NCI-H460 (cell line): ENCODE measurements at places on chromosomes 13 and 19. TPM values are rescaled to one million over a fixed set of nuclear protein-coding genes. Genes with fewer than 3 reads are reported as not detected.

The SLC25A41 gene
- not detected in 2 replicates for total RNA-seq

The NAT14 gene
- total RNA-seq: 3.9 and 4.5 TPM in 2 replicates

The CFAP97D2 gene
- total RNA-seq: not detected in 2 replicates

The SPIB gene
- not detected in 2 replicates for total RNA-seq

The CD37 gene
- total RNA-seq: not detected in 2 replicates

The RNF17 gene
- not detected in 2 replicates for total RNA-seq

The MEIS3 gene
- total RNA-seq: 5.3 and 7.0 TPM in 2 replicates

The LCP1 gene
- 44.4 and 55.9 TPM in 2 replicates for total RNA-seq

DNA sequence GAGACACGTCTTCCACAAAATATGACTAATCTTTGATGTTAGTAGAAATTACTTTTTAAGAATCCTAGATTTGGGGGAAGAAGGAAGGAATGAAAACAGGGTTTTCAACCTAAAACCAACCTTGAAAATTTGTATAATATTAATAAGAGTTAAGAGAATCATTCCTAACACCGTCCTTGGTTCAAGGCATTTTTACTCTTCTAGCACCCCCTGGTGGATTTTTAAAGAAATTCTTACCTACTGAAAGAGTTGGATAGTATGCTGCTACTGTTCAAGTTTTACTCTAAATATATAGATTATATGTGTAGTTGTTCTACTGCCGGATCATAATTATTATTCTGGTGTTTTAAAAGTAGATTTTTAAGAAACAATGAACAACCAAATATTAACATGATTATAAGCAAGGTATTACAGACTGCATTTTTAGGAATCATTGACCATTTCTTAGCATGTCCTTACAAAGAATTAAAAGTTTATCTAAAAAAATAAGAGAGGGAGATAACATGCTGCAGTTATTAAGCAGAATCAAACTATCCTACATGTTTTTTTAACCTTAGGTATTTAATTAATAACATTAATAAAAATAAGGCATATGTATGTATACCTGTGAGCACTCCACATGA, 7.4 kb upstream of the SLITRK6 start:
- peak; percentile 47 for DNase-seq

- peak; percentile 38 for DNase-seq
Measured at GRCh38 chr13:20492641-20493040, 33.0 kb downstream of the CRYL1 start.

- no peak for DNase-seq
Measured at GRCh38 chr19:1028062-1028926, 1.9 kb downstream of the CNN2 start.

- DNase-seq: no peak
Measured at GRCh38 chr13:85655040-85655439, 144.2 kb downstream of the SLITRK6 start.

- DNase-seq: no peak
Measured at GRCh38 chr19:5632657-5633056, 9.8 kb downstream of the SAFB start.

GRCh38 chr19:56071151-56071550, 49.9 kb downstream of the ZNF787 start:
- no peak for DNase-seq

DNA sequence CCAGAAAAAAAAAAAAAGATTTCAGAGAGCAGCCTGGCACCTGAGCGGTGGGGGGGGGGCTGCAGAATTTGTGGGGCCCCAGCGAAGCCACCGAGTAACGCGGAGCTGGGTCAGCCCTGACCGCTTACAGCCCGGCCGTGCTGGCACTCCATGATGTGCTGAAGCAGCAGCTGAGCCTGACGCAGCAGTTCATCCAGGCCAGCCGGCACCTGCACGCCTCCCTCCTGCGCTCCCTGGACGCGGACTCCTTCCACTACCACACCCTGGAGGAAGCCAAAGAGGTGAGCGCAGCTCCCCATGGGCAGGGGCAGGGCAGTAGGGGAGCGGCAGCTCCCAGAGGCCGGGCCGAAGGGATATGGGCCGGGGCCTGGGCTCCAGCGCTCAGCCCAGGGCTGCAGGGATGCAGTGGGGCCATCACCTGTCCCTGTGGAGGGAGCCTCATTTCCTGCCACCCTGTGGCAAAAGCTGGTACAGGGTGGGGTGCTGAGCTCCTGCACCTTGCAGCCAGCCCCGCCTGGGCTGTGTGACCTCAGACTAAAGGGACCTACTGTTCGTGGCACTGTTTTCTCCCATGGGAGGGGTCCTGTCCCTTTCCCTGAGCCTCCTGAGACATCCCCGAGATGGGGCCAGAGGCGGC, 18.3 kb downstream of the C19orf44 start:
- DNase-seq: no peak

- no peak for DNase-seq
Measured at GRCh38 chr13:43669964-43670363, 116.8 kb downstream of the ENOX1 start.

GRCh38 chr19:2610637-2611482, 91.6 kb downstream of the GNG7 start:
- DNase-seq: peak; percentile 73

DNA sequence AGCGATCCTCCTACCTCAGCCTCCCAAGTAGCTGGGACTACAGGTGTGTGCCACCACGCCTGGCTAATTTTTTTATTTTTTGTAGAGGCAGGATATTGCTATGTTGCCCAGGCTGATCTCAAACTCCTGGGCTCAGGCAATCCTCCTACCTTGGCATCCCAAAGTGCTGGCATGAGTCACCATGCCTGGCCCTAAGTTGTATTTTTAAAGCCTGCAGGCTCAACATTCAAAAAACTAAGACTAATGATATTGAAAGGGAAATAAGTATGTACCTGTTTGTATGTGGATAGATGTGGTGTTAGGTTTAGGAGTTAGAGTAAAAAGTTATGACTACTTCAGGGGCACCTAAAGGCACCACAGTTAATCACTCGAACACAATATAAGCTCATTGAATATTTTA, 5.4 kb upstream of the IPO5 start:
- DNase-seq: no peak

GRCh38 chr13:92668157-92668556, 558.5 kb upstream of the GPC6 start:
- no peak for DNase-seq

DNA sequence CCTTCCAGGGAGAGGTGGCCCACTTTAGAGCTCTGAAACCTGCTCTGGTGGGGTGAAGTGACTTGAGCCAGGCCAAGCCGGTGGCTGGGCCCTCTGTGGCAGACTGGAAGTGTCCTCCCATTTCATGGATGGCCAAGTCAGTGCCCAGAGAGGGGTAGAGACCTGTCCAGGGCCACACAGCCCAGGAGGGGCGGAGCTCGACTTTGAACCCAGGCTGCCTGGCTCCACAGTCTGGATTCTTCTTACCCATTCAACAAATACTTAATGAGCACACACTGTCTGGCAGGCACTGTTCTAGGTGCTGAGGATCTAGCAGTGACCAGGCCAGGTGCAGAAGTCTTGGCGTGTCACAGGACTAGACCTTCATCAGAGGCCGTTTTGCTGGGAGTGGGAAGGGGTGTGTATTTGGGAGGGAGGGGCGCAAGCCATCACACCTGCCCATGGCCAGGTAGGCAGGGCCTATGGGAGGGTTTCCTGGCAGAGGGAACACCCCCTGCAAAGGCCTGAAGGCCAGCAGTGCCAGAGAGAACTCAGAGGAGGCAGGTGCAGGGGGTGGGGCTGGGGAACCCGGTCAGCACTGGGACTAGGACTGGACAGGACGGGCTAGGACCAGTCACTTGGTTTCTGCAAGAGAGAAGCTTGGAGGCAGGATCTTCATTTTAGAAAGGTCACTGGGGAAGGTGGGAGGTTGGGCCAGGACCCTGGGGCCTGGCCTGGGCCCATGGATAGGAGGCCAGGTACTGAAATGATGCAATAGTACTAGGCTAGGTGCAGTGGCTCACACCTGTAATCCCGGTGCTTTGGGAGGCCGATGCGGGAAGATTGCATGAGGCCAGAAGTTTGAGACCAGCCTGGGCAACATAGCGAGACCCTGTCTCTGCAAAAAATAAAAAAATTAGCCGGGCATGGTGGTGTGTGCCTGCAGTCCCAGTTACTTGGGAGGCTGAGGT, 31.8 kb downstream of the DNM2 start:
- DNase-seq: no peak

- no peak for DNase-seq
Measured at GRCh38 chr13:48159826-48160225, 64.9 kb upstream of the MED4 start.

- DNase-seq: no peak
Measured at GRCh38 chr19:3080286-3080685, 13.9 kb upstream of the GNA11 start.

DNA sequence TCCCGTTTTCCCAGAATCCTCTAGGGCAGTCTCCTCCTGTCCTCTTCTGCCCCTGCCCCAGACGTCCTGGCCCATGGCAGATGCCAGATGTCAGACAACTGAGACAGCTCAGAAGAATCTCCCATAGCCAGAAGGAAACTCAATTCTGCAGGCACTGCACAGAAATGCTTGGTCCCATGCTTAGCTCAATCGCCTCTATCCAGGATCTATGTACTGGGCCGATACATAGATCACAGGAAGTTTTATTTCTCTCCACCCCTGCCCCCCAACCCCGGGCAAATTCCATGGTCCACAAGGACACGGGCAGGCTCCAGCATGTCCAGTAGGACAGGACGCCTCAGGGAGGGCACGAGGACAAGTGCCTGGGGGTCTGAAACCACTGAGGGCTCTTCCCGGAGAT, 4.8 kb downstream of the MBD3 start:
- no peak for DNase-seq

DNA sequence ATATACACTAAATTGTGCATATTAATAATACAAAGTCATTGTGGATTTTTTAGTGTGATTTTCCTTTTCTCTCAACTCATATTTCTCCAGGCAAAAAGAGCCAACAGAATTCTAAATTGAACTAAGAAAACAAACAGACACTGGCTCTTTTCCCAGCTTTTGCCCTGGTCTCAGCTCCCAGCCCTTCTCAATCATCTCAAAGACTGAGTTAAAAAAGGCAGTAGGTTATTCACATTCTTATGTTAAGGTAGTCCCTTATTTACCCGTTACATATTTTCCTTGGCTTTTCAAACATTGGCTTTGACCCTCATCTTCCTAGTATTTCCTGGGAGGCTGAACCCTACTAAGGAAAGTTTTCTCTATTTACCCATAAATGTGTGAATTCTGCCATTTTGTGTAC, 753.6 kb downstream of the LIG4 start:
- peak; percentile 65 for DNase-seq

DNA sequence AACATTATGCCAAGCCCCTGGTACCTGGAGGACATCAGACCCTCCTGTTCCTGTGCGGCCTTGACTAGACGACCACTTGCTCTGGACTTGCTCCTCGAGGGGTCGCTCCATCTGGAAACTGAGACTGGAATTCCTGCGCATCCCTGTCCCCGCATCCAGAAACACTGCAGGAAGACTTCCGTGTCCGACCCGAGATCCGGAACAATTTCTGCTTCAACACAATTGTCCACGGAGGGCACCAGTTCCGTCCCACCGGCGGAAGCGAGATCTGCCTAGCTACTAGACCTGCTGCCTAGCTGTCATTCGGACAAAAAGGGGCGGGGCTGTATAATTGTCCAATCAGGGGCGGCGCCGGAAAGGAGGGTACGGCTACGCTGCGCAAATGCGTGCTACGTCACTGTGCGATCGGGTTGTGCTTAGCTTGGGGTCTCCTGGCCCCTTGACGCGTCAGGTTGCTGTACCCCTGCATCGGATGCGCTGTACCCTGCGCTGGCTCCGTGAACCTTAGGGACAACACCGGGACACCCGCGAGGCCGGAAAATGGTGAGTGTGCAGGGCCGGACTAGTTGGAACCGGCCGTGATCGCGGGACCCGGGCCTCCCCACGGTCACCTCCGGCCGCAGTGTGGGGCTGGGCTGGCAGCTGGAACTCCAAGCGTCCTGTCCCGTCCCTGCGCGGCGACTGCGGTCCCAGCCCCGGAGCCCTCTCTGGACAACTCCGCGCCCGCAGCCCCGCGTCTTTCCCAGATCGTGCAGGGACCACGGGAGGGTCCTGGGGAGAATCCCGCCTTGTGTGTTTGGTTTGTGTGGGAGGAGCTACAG, at the start of the genes ZNF490 and ZNF791:
ZNF490 (minus strand) TSS at position 274 of the 821 bp plus-strand sequence; CDS start at position 141, 133 bp downstream.
ZNF791 (plus strand) TSS at position 381 of the 821 bp plus-strand sequence; CDS start at position 541, 160 bp downstream.
- peak; percentile 92 for DNase-seq

- no peak for DNase-seq
Measured at GRCh38 chr13:45301263-45301662, 39.7 kb downstream of the TPT1 start.
